ENCODE measurements at places on chromosomes 6 and 20.

DNA sequence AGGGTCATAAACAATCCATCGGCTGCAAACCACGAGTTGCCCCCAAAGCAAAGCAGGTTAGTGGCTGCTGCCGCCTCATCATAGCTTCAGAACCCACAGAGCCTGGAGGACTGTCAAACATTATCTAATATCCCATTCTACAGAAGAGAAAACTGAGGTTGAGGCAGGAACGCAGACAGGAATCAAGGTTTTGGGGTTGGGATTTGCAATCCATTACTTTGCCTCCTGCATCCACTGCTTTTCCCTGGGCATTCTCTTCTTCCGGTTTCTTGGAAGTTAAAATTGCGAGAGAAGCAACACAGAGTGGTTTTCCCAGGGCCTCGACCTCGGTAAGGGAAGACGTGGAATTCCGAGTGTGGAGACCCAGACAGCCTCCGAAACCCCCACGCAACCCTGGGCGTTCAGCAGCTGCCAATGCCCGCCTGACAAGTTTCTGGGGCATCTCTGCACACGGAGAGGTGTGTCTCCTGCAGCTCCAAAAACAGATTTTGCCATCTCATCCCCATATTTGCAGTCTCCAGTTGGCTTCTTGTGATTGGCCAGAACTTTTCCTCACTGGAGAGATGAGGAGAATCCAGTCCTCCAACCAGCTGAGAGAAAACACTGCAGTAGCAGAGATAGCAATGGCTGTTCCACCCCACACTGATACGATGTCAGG is 45.5 kb upstream of the SNAP25 start:
- no peak for ATAC-seq

DNA sequence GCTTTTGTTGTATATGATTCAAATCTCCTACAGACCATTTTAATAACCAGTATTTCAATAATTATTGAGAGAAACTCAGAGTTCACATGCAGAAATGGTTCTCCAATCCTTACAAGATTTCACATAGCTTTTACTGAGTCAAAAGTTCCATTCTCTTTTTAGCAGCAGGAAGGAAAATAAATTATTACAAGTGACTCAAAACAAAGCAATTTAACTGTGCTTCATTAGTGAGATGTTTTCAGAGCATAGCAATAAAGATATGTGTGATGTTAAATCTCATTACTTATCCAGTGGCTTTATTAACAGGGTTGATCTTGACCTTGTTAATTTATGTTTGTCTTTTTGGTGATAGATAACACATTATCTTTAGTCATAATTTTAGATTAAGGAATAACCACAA is 22.0 kb downstream of the KIF13A start:
- ATAC-seq, result no peak

DNA sequence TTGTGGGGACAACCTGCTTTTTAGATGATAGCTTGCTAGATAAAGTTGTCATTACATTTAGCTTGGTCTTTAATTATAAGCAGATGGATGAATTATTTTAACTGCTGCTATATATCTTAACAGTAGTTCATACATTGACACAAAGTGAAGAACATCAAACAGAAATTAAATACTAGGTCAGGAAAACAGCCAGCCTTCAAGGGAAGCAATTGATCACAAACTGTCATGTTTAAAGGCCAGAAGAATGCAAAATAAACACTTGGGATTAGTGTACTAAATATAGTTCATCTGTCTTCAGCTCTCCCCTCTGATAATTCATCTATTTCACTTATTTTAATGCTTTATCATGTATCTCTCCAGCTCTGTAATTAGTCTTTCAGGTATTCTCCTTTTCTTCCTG is 225.1 kb upstream of the FERMT1 start:
- ATAC-seq, result no peak

- no peak for ATAC-seq
These were observed 72.4 kb upstream of the SMIM8 start for GRCh38 chr6:87250019-87250418.

GRCh38 chr6:154638369-154638768 is 94.8 kb upstream of the SCAF8 start:
- no peak for ATAC-seq

DNA sequence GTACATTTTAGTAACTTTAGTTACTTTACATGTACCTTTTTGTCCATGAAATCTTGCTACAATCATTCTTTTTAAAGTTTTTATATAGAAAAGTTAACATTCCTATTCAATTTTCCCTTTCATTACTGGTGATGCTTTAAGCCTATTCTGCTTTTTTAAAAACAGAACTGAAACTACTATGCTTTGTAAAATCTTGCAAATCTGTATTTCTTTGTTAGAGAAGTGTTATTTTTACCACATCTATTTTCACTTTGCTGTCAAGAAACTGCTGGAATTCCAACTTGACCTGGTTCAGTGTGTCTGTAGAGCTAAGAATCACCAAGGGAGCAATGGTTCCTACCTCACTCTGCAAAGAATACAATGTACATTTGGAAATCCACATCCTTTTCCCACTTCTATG is 21.8 kb upstream of the SAMD5 start:
- ATAC-seq, result no peak

All from esophagus mucosa (tissue), 1 donor.